RPMI7951 (cell line): ENCODE measurements at places on chromosomes 2 and 18. TPM values are rescaled to one million over a fixed set of nuclear protein-coding genes. Genes with fewer than 3 reads are reported as not detected.

FAM110C gene
- not detected in 2 replicates for total RNA-seq

IL1RN gene
- total RNA-seq: 0.48 TPM in 1 of 2 replicates, not detected in the other

- no peak for DNase-seq
These were observed 51.2 kb downstream of the HDAC4 start for GRCh38 chr2:239349453-239350135.

DNA sequence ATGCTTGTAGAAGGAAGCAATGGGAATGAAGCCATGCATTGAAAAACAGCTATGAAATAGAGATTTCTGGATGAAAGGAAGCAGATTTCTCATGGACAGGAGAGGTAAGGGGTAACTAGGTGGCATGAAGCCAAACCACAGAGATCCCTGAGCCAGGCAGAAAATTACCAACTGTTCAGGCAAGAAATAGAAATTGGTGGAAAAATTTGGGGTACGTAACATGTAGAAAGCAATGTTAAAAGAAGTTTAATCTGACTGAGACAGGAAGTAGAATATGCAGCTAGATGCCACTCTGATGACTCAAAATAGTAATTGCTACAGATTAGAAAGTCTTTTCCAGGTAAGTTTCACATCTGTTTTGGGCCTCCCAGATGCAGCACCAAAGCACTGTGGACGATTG is 928.5 kb upstream of the CELF4 start:
- DNase-seq: no peak

- peak; percentile 31 for DNase-seq
These were observed 127.6 kb downstream of the PMAIP1 start for GRCh38 chr18:60027397-60027796.

DNA sequence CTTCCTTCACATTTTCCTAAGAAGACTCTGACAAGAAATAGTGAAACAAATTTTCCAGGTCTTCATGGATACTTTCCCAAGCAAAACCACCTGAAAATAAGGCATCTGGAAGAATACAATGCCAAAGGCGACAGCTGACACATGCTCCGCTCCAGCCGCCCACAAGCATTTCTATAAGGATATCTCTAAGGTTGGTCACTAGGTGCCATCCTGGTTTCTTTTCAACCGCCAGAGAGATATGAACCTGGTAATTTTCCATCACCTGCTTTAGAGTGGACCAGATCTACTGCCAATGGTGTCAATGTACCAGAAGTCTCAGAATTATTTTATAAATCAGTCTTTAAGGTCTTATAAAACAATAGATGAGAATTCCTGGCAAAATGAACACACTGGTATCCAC is 97.2 kb downstream of the GAREM1 start:
- no peak for DNase-seq

DNA sequence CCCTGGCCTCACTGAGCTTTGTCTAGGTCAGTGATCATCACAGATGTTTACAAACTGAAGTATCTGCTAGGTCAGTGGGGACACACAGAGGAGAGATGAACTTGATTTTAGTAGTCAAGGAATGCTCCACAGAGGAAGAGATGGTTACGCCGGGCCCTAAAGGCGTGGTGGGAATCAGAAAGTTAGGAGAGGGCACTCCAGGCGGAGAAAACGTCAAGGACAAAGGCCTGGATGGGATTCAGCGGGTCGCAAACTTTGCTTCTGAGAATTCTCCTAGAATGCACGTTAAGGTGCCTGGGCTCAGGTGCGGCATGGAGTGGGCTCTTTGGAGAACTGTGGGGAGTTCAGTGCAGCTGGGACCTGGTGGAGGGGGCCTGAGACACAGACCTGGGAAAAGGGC is 78.8 kb downstream of the TMEM17 start:
- DNase-seq: no peak

GRCh38 chr2:96729748-96730147 is 10.1 kb downstream of the LMAN2L start:
- no peak for DNase-seq

- DNase-seq: no peak
These were observed 70.3 kb downstream of the LNPK start for GRCh38 chr2:175931805-175932204.

DNA sequence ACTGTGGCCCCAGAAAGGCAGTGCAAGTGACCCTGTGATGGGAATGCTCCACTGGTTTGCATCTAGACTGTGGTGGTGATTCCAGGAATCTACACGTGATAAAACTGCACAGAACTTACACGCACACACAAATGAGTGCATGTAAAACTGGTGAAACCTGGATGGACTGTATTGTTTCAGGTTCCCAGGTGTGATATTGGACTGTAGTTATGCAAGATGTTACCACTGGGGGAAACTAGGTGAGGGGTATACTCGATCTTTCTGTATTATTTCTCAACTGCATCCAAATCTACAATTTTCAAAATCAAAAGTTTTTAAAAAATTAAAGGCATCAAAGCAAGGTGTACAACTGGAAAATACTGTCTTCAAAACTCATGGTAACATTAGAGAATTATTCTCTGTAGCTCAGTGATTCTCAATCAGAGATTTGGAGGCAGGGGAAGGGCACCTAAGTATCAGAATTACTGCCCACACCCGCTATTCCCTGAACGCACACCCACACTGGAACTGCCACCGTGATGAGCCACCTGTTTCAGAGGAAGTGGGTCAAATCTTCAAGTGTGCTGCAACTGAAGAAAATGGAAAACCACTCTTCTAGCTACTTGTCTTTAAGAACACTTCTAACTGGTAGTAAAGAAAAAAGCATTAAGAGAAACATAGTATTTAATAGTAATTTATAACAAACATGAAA is 26.7 kb downstream of the PTPN2 start:
- DNase-seq: no peak

DNA sequence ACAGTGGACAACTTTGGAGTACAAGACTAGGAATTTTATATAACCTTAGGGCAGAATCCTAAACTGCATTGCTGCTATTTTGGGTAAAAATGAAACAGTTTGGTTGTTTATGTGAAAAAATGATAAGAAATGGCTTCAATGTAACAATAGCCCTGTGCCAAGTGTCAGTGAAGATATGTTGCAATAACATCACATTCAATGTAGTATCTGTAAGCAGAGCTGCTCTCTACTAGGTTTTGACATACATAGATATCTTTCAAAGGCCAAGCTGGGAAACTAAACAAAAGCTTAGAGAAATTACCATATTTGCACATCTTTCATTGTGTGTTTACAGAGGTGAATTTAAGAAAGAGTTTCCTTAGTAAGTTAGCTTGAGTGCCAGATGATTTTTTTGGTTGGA is 135.0 kb upstream of the DOK6 start:
- no peak for DNase-seq
